ENCODE measurements at places on chromosomes 11 and 22.

DNA sequence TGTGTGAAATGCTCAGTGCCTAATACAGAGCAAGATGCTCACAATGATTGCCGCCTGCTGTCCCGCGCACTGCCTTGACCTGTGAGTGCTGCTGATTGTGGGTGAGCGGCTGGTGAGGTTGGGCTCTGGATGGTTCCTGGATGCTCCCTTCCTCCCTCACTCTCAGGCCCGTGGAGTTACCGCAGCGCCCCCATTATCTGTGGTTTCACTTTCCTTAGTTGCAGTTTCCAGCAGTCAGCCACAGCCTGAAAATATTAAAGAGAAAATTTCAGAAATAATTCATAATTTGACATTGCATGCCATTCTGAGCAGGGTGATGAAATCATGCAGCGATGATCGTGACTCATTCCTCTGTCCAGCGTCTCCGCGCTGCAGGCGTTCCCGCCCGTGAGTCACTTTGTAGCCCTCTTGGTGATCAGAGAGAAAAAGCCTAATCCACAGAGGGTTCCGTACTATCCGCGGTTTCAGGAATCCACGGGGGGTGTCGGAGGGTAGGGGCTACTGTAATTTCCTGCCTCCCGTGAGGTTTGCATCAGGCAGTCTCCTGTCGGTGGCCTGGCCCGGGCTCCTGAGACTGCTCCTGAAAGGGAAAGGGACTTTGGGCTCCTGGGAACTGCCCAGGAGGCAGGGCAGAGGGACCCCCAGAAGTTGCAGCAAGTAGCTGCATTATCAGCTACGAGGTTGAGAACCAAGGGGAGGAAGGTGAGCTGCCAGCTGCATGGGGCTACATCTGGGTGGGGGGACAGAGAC is 10.6 kb downstream of the RPL3 start:
- DNase-seq, result no peak

- no peak for DNase-seq
These were observed 47.0 kb upstream of the ARFGAP3 start for GRCh38 chr22:42904050-42904449.

DNA sequence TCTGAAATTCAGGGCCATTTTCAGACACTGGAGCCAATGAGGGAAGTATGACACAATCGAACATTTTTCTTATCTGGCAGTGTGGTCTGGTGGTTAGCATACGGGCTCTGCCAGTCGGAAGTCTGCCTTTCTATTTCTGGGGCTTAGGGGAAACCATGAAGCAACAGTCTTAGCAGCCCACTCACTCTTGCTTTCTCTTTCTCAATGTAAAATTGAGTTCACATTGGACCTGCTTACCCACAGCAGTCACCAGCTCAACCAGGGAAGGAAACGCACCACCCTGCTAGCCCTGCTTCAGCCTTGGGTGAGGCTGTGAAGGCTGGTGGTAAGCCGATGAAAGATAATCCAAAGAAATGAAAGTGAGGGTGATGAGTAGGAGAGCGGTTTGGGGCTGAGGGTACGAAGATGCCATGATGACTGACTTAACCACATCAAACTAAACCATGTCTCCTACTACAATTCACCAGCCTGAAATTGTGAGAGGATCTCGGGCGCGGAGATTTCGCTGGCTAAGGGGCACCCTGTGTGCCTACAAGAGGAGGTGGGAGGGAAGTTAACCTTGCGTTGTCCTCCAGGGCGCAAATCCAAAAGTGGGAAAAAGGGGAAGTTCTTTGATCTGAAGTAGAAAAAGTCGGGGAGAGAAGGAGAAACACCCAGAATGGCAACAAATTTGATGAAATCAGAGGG is 2.0 kb upstream of the LMO2 start:
- DNase-seq, result peak; percentile 18

DNA sequence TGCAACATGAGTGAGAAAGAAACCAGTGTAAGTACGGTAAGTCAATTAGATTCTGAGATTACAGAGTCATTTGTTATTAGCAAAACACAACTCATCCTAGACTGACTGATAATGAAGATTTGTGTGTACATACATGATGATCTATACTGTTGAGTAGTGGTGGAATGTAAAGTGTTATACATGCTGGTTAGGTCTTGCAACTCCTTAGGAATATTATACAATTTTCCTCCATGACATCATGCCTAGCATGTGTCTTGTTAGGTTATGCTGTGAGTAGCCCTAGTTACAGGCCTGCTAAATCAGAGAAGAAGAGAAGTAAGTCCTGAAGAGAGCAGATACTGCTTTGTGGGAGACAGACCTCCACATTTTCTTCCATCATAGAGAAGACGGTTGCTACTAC is 880.6 kb downstream of the LUZP2 start:
- no peak for DNase-seq

GRCh38 chr11:10436224-10436623 is 18.8 kb upstream of the AMPD3 start:
- no peak for DNase-seq

GRCh38 chr11:64629796-64630562 is 39.0 kb downstream of the SLC22A12 start:
- DNase-seq, result no peak

DNA sequence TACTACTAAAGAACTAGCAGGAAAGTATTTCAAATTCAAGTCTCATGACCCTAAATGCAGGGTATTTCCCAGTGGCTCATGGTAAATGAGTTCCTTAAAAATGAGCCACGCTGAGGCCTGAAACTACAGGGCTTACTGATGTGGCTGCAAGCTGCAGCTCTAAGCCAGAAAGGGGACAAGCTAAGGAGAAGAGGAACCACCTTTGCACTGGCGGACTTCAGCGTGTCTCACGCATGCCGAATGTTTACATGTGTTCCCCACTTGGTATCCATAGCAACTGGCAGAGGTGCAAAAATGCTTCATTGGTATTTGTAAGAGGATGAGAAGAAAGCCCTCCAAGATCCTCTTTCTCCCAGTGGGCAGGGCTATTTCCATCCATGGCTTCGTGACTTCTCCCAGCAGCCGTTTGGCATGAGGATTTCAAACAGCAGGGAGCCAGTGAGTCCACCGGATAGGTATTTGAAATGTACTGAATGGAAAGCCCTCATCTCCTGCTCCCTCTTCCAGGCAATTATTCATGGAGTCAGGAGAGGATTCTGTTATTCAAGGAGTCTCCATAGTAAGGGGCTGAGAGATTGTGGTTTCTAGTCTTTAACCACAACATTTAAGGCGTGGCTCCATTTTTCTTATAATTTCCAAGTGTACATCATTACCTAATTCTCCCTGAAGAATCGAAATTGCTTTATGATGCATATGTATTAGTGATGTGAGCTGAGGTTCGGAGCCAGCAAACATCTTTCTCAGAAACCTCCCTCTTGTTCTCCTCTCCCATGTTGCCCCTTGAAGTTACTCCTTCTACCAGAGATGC is 55.3 kb upstream of the CD44 start:
- no peak for DNase-seq

DNA sequence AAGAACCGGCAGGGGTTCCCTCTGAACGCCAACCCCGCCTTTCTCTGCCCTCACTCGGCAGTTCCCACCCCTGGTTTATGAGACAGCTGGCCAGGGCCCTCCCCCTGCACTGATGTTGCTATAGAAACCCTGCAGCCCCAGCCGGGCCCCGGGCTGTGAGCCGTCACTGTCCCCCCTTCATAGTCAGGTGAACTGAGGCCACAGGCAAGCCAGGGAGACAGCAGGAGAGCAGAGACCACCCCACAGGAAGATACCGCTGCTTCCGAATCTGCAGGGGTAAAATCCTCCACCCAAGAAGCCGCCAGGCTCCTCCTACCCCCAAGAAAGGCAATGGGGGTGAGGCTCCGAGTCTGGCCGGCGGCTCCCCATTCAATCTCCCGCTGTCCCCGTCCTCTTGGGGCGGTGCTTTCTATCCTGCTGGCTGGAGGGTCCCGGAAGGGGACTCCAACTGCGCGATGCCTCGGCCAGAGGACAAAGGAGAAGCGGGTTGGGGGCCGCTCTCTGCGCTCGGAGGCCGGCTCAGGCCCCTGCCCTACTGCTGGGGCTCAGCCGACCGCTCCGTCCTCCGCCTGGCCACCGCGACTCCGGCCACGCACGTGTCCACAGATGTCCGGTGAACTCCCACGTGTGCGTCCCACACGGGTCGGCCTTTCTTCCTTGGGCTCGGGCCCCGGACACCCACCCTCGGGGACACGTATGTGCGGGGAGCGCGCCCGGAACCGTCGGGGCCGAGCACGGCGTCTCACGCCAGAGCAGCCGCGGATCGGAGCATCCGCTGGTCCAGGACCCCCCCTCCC is 587 bp downstream of the SLC25A22 start:
- no peak for DNase-seq

DNA sequence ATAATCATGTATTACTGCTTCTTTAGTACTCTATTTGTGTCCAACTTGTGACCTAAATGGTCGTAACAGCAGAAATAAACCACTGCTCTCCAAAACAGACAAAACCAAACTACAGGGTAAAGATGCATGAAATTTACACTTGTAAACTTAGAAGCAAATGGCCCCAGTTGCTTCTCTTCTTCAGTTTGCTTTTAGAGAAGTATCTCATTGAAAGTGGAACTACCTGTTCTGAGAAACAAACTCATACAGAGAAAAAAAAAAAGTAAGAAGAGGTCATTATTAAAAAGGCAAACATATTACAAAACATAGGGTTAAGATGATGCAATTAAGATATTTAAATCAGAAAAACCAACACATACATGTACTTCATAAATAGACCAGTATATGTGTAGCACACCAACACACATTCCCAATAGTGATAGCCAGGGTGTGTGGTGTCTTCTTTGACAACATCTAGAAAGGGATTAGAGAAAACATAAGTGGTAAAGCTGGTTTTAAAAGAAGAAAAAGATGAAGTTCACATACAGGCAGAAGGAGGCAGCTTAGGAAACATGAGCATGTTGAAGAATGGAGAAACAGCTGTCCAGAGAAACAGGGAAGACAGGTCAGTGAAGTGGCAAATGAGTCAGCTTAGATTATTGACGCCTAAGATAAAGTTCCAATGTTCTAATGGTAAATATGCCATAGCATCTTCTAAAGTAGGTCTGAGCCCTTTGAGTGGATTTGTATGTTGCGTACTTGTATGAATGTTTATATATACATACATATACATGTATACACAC is 844.7 kb upstream of the CCDC90B start:
- DNase-seq, result no peak

GRCh38 chr11:61897387-61898246 is 6.3 kb upstream of the FADS3 start:
- peak; percentile 69 for DNase-seq

DNA sequence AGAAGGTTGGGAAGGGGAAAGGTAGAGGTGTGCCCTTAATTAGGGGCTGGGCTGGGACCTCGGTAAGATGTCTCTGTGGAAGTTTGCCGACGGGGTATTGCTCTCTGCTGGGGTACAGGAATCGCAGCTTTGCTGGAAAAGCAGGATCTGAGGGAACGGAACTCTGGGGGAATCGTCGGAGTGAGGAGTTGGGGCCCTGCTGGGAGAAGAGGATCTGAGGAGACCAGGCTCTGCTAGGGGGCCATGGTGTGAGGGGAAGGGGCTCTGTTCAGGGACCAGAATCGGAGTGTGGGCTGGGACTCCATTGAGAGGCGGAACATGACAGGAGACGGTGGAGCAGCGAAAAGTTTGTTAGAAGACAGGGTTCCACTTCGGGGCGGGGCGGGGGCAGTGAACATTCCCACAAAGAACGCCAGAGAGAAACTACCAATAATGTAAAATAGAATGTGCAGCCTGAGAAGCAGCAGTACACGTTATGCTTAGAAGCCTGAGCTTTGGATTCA is 456 bp downstream of the AAMDC start:
- DNase-seq, result no peak

DNA sequence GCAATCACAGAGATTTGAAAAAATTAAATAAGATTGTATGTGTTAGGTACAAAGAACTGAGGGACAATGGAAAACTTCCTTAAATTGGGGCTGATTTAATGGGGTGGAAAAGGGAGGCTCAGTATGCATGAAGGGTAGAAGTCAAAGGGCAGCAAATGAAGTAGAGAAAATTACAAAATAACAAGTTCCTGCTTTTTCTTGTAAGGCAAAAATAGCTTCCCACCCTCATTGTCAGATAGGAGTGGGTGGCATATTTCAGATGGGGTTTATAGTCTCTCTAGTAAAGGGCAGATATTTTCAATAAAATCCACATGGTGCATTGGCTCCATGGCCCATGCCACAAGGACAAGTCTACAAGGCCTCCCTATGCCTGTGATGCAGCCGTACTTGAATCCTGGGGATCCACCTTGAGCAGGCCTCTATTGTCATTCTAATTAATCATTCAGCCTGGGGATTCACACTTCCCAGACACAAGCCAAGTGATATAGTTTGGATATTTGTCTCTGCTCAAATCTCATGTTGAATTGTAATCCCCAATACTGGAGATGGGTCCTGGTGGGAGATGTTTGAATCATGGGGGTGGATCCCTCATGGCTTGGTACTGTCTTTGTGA is 36.7 kb upstream of the SESN3 start:
- no peak for DNase-seq

DNA sequence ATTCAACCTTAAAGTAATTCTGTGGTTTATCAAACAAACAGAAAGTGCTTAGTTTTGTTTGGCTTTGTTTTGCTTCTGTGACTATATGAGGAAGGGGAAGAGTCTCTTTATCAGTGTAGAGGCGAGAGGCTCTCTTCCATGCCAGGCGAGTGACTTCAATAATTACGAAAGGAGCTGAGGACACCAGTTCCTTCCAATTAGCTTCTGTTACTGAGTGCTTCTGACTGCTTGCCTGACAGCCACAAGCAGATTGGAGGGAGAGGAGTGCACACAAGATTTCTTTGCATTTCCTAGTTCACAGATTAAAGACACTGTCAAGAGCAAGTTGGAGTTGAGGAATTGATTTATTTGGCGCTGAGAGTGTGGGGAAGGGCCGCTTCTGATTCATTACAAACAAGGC is 1484.5 kb upstream of the TENM4 start:
- DNase-seq, result no peak

- no peak for DNase-seq
These were observed 17.8 kb upstream of the XBP1 start for GRCh38 chr22:28817919-28818859.

- DNase-seq, result no peak
These were observed 125.5 kb downstream of the KCNQ1 start for GRCh38 chr11:2570211-2570811.

DNA sequence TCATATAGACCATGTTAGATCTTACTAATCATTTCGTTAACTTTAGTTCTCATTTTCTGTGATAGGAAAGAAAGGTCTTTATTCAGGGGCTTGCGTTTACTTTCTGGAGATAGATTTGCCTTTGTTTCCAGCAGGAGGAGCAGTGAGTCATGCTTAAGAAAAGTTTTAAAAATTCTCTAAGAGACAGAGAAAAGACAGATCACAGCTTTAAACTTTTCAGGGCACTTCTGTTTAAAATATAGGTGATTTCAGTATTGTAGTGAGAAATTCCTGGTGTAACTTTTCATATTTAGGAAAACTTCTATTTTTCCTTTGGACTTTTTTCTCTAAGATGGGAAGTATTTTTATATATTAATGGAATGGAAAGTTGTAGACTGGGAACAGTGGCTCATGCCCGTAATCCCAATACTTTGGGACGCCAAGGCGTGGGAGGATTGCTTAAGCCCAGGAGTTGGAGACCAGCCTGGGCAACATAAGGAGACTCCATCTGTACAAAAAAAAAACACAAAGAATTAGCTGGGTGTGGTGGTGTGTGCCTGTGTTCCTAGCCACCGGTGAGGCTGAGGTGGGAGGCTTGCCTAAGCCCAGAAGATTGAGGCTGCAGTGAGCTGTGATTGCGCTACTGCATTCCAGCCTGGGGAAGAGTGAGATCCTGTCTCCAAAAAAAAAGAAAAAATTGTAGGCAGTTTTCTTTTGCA is 60.3 kb downstream of the ATXN10 start:
- DNase-seq, result no peak

GRCh38 chr11:64744544-64745188 is 724 bp upstream of the RASGRP2 start:
- no peak for DNase-seq
